ENCODE measurements at places on chromosomes 1 and 21. TPM values are rescaled to one million over a fixed set of nuclear protein-coding genes. Genes with fewer than 3 reads are reported as not detected.

The CRYZL1 gene
- 77.4 TPM for total RNA-seq

The TMPRSS15 gene
- total RNA-seq: not detected

The FOXJ3 gene
- total RNA-seq: 63.1 TPM

The RIMS3 gene
- 2.7 TPM for total RNA-seq

Measured in subcutaneous adipose tissue (tissue), 4 donors.